Esophagus mucosa (tissue), 1 donor: ENCODE measurements at places on chromosomes 16 and 17. TPM values are rescaled to one million over a fixed set of nuclear protein-coding genes. Genes with fewer than 3 reads are reported as not detected.

GRCh38 chr16:79679334-79679733 lies 78.8 kb upstream of the MAF start:
- ATAC-seq, result no peak

The CCDC200 gene
- not detected for total RNA-seq

DNA sequence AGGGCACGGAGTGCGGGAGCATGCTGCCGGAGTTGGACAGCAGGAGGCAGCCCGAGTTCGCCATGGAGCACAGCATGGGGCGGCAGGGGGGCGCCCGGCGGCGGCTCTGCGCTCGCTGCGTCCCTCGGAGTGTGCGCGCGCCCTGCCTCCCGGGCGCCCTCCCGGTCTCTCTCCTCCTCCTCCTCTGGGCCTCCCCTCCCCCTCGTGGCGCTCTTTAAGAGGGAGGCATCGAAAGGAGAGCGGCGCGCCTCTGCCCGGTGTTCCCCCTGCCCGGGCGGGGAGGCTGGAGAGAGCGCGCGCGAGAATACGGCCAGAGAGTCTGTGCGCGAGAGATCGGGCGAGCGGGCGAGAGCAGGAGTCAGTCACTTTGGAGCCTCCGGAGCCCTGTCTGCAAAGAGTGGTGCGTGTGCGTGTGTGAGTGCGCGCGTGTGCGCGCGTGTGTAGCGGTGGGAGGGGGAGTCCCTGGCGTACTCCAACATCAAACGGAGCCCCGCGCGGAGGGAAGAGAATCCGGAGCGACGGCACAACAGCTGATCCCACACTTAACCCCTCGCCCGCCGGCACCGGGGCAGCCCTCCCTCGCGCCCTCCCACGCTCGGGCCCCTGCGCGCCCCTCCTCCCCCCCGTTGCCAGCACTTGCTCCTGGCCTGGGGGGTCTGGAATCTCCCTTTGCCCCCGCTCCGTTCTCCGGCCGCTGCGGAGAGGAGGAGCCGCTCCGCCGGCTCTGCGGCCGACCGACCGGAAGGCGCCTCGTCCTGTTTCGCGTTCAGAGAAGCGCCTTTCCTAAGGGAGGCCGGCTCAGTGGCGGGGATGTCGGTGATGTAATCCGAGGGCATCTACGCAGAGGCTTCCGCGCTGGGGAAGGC lies 108.9 kb downstream of the ENGASE start:
- ATAC-seq, result no peak

The CLDN7 gene
- total RNA-seq, result 279 TPM
